Calu3 (cell line): ENCODE measurements at places on chromosomes 4 and X. TPM values are rescaled to one million over a fixed set of nuclear protein-coding genes. Genes with fewer than 3 reads are reported as not detected.

DNA sequence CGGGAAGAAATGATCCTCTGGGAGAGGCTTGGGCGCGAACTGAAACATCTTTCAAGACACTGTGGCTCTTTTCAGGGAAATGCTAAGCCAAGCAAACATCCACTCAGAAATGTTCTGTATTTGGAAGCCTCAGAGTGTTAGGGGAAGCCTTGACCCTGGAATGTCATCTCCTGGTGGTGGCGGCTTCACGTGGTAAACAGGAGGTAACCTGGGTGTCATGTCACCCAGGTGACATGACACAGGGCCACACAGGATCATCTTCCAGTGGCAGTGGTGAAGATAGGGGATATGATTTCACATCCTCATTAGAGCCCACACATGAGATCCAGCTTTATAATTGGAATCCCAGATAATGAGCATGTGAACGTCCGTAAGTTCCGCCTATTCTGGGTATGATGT is 140.0 kb downstream of the TBL1X start:
- DNase-seq, result no peak
- no peaks in the 10 kb centered on the region for H3K27me3 ChIP-seq
- no peak overlapping the region for H3K4me3 ChIP-seq
- no peak overlapping the region for H3K27ac ChIP-seq
- peaks cover 4% of the 10 kb centered on the region for H3K4me1 ChIP-seq

The MORC4 gene
- 31.1 and 31.6 TPM in 2 replicates for total RNA-seq

DNA sequence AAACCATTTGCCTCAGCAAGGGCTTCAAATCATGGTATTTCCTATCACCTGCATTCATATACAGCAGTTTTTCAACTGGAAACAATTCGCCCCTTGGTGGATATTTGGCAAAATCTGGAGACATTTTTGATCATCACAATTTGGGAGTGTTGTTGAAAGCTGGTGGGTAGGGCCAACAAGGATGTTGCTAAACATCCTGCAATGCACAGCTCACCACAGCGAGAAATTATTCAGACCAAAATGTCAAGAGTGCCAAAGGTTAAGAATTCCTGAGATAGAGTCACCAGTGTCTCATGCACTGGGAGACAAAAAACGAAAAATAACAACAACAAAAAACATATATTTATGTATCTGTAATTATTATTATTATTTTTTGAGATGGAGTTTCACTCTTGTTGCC is 435.2 kb upstream of the CTSO start:
- no peak overlapping the region for H3K27ac ChIP-seq
- H3K4me3 ChIP-seq, result no peak overlapping the region
- H3K27me3 ChIP-seq, result no peaks in the 10 kb centered on the region
- DNase-seq, result no peak
- no peaks in the 10 kb centered on the region for H3K4me1 ChIP-seq
- no peaks in the 10 kb centered on the region for H3K36me3 ChIP-seq

DNA sequence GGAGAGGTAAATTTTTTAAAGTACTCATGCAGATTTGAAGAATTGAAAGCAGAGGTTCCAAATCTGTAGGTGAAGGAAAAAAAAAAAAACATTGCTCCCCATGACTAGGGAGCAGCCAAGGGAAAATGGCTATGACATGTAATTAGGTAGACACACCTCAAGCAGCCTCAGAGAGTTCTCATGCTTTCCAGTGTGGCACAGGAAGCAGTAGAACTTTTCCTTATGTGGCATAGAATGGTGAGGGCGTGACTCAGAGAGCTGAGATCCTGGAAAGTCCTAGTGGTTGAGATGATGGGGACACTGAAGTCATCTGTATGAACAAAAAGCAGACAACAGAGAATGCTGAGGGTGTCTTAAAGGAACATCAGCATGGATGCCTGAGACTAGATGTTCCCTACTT is 148.6 kb upstream of the NWD2 start:
- no peak for DNase-seq
- no peaks in the 10 kb centered on the region for H3K36me3 ChIP-seq
- no peaks in the 10 kb centered on the region for H3K27me3 ChIP-seq

- peak; percentile 40 for DNase-seq
- peak overlapping the region; percentile 81 for H3K4me3 ChIP-seq
- peak overlapping the region; percentile 87 for H3K27ac ChIP-seq
- H3K4me1 ChIP-seq, result peaks cover 23% of the 10 kb centered on the region
These were observed 760 bp downstream of the TMEM165 start for GRCh38 chr4:55396308-55397125.

The PRMT9 gene
- 4.8 and 7.3 TPM in 2 replicates for total RNA-seq

DNA sequence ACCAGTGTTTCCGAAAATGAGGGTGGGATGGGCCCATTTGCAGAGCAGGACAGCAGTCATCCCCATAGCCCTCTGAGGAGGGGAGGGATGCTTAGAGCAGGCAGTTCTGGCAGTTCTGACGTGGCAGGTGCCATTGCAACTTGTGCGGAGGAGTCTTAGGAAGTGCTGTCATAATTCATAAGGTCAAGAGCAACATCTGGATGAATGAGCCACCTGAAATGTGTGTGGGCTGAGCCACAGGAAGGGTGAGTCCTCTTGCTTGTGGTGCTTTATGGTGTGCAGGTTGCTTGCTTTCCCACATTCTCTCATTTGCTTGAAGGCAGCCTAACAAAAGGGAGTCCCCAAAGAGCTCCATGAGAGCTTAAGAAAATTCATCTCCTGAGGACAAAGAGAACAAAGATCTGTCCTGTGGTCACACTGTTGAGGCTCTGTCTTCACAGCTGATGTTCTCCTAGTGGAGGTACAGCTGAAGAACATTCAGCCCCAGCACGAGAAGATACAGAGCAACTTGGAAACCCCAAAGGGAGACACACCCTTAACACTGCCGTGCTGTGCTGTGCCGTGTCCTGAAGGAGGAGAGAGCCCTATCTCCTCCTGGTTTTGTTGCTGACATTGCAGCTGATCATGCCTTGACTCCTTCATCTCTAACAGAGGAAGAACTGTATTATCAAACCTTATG is 60.3 kb downstream of the DLG3 start:
- peak overlapping the region; percentile 27 for H3K27ac ChIP-seq
- DNase-seq, result no peak
- H3K36me3 ChIP-seq, result peaks cover 15% of the 10 kb centered on the region
- H3K27me3 ChIP-seq, result no peaks in the 10 kb centered on the region
- peaks cover 23% of the 10 kb centered on the region for H3K4me1 ChIP-seq

GRCh38 chr4:79854856-79855502 is 218.1 kb downstream of the ANTXR2 start:
- no peaks in the 10 kb centered on the region for H3K4me1 ChIP-seq
- H3K27ac ChIP-seq, result no peak overlapping the region
- no peaks in the 10 kb centered on the region for H3K36me3 ChIP-seq
- no peak for DNase-seq
- no peak overlapping the region for H3K4me3 ChIP-seq

DNA sequence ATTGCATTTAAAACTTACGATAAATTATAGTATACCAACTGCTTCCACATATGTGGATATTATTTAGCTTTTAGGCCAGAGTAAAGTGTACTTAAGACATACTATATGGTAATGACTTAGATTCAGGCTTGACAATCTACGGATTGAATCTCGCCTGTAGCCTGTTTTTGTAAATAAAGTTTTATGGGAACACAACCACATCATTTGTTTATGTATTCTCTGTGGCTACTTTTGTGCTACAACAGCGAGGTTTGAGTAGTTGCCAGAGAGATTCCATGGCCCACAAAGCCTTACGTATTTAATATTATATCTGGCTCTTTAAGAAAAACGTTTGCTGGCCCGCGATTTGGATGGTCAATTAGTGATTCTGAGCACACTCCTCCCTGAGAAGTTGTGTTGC is 37.6 kb downstream of the HHIP start:
- H3K27ac ChIP-seq, result no peak overlapping the region
- no peaks in the 10 kb centered on the region for H3K36me3 ChIP-seq
- DNase-seq, result no peak
- no peaks in the 10 kb centered on the region for H3K4me1 ChIP-seq
